ENCODE measurements at places on chromosomes 7 and 10.

DNA sequence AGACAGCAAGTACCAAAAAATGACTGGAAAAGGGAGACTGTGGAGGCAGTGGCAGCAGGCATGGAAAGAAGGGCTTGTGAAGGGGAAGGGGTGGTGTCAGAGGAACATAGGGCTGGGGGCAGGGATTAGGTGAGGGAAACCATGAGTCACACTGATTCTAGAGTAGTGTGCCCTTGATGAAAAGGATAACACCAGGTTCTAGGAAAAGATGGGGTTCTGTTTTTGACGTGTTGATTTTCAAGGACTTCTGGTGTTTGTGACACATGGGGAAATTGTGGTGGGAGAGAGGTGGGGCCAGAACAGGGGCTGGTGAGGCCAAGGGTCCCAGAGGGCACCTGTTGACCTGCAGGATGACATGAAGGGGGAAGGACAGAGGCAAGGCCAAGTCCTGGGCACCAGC, 57.1 kb downstream of the FIGNL1 start:
- DNase-seq = no peak

DNA sequence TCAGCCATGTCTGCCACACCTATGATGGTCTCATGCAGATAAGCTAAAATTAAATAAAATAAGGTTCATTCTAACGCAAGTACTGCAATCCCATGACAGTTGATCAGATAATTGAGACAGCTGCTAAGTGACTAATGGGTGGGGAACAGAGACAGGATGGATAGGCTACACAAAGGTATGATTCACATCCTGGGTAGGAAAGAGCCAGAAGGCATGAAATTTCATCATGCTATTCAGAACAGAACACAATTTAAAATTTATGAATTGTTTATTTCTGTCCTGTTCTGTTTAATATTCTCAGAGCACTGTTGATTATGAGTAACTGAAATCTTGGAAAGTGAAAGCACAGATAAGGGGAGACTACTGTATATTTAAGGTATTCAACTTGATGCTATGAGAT, 381.8 kb upstream of the SORCS1 start:
- DNase-seq = peak; percentile 51

GRCh38 chr7:11026452-11027359, 53.0 kb downstream of the PHF14 start:
- DNase-seq = peak; percentile 28

DNA sequence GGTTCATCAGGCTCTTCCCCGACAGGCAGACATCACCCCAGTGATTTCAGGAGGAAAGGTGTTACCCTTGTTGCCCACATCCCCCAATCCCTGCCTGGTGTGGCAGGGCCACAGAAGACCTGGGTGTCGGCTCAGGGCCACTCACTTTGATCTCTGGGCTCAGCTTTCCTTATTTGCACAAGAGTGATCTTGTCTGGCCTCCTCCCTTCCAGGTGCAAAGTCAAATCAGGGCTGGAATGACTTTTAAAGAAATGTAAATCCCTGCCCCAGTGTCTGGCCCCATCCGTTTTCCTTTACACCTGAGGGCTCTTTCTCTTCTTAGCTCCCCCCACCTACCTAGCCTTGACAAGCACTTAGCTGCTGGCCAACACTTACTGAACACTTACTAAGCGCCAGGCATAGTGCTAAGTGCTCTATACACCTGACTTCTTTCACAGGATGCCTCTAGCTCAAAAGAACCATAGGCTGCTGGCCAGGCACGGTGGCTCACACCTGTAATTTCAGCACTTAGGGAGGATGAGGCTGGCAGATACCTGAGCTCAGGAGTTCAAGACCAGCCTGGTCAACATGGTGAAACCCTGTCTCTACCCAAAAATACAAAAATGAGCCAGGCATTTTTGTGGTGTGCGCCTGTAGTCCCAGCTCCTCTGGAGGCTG, 979 bp upstream of the NODAL start:
- no peak for DNase-seq

- no peak for DNase-seq
These were observed 31.5 kb downstream of the TCF7L2 start for GRCh38 chr10:112981553-112981952.

- no peak for DNase-seq
These were observed 45.6 kb downstream of the FOXL3 start for GRCh38 chr7:335358-336148.

DNA sequence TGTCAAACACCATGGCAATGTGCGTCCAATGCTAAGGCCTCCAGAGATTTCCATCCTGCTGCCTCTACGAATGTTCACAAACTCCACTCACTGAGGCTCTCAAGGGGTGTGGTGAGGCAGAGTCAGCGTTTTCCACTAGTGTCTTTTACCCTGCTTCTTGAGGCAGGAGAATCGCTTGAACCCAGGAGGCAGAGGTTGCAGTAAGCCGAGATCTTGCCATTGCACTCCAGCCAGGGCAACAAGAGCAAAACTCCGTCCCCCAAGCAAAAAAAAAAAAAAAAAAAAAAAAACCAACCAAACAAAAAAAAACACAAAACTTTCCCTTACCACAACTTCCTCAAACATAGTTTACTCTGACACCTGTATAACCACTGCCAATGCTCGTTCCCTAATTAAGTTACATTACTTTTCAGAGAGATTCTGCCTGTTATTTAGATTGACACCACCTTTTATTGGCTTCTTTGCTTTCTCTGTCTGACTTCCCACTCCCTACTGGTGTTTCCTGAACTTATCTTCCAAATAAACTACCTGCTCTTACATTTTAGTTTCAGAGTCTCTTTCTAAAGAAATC, 102.1 kb upstream of the ZNF746 start:
- DNase-seq = no peak

- DNase-seq = no peak
These were observed 73.6 kb downstream of the CYP26A1 start for GRCh38 chr10:93147281-93147680.

- peak; percentile 89 for DNase-seq
These were observed 125.1 kb downstream of the CDK14 start for GRCh38 chr7:90720984-90721760.

All from fibroblast of skin of scalp (primary cell).